Hair follicular keratinocyte (primary cell): ENCODE measurements at places on chromosomes 13 and 19. TPM values are rescaled to one million over a fixed set of nuclear protein-coding genes. Genes with fewer than 3 reads are reported as not detected.

LAIR2 gene
- total RNA-seq = not detected in 2 replicates

C13orf46 gene
- not detected in 2 replicates for total RNA-seq

ZNF229 gene
- 6.0 and 9.3 TPM in 2 replicates for total RNA-seq

KLK3 gene
- total RNA-seq = not detected in 2 replicates

C19orf81 gene
- total RNA-seq = not detected in 2 replicates

LRRC63 gene
- total RNA-seq = not detected in 2 replicates

PSG6 gene
- not detected in 2 replicates for total RNA-seq

ZNF546 gene
- 0.68 and 0.78 TPM in 2 replicates for total RNA-seq

RGCC gene
- total RNA-seq = 5.9 and 11.2 TPM in 2 replicates

KLK13 gene
- total RNA-seq = 0.94 TPM in 1 of 2 replicates, not detected in the other

NBEA gene
- 0.08 TPM in 2 replicates for total RNA-seq

TMIGD2 gene
- not detected in 2 replicates for total RNA-seq

IGFL2 gene
- not detected in 2 replicates for total RNA-seq

RGS9BP gene
- 0.49 TPM in 1 of 2 replicates, not detected in the other for total RNA-seq

SMAD9 gene
- total RNA-seq = 0.27 and 0.39 TPM in 2 replicates

NCAN gene
- not detected in 2 replicates for total RNA-seq

MUC16 gene
- total RNA-seq = not detected in 2 replicates

LILRA1 gene
- total RNA-seq = not detected in 2 replicates

MYO16 gene
- total RNA-seq = under 0.01 and 0.08 TPM in 2 replicates

PSG7 gene
- not detected in 2 replicates for total RNA-seq

SWSAP1 gene
- total RNA-seq = 2.7 and 3.9 TPM in 2 replicates

SPIB gene
- total RNA-seq = not detected in 2 replicates

FCAR gene
- not detected in 2 replicates for total RNA-seq

CCNE1 gene
- 11.6 and 12.4 TPM in 2 replicates for total RNA-seq

IFNL2 gene
- total RNA-seq = not detected in 2 replicates

AKT2 gene
- total RNA-seq = 60.1 and 74.0 TPM in 2 replicates

NTF4 gene
- total RNA-seq = 4.9 and 5.7 TPM in 2 replicates

UBE2L5 gene
- not detected in 2 replicates for total RNA-seq

C19orf67 gene
- not detected in 2 replicates for total RNA-seq

TMPRSS9 gene
- total RNA-seq = not detected in 2 replicates

ERFL gene
- not detected in 2 replicates for total RNA-seq

BLOC1S3 gene
- 7.7 and 7.8 TPM in 2 replicates for total RNA-seq

CYP4F11 gene
- 1.7 and 3.7 TPM in 2 replicates for total RNA-seq

ERICH4 gene
- total RNA-seq = not detected in 2 replicates

ZNF570 gene
- total RNA-seq = 2.8 and 5.2 TPM in 2 replicates

CEACAM3 gene
- not detected in 2 replicates for total RNA-seq

ZNF284 gene
- 0.80 and 0.86 TPM in 2 replicates for total RNA-seq

FLT3 gene
- not detected in 2 replicates for total RNA-seq

CEACAM16 gene
- total RNA-seq = not detected in 2 replicates

TGFBR3L gene
- 0.84 and 7.5 TPM in 2 replicates for total RNA-seq

PPM1N gene
- 1.9 and 4.1 TPM in 2 replicates for total RNA-seq

PSG2 gene
- not detected in 2 replicates for total RNA-seq

OR4F17 gene
- not detected in 2 replicates for total RNA-seq

ADGRE2 gene
- total RNA-seq = 2.2 and 2.5 TPM in 2 replicates
